ENCODE measurements at places on chromosomes 12 and 14. TPM values are rescaled to one million over a fixed set of nuclear protein-coding genes. Genes with fewer than 3 reads are reported as not detected.

Gene APOF
- total RNA-seq: not detected

Gene TBC1D30
- total RNA-seq: 1.9 TPM

Gene CPSF2
- total RNA-seq: 28.5 TPM

Gene ACSM4
- total RNA-seq: not detected

Gene ARMH4
- 5.0 TPM for total RNA-seq

Gene RBP5
- total RNA-seq: 5.0 TPM

Gene DYNLL1
- total RNA-seq: 289 TPM

Gene SLC6A15
- 1.3 TPM for total RNA-seq

Gene FOXM1
- total RNA-seq: 0.17 TPM

Gene DAAM1
- total RNA-seq: 68.1 TPM

Gene TESPA1
- 4.6 TPM for total RNA-seq

Gene HHIPL1
- total RNA-seq: 6.1 TPM

Gene NEDD1
- total RNA-seq: 27.0 TPM

Gene ACTR6
- total RNA-seq: 13.3 TPM

Gene GZMB
- 11.9 TPM for total RNA-seq

Gene DCP1B
- 26.5 TPM for total RNA-seq

Gene LHX5
- total RNA-seq: not detected

Gene PSME1
- total RNA-seq: 134 TPM

Gene MORN3
- total RNA-seq: 0.17 TPM
